CD4-positive, alpha-beta T cell treated with Interleukin-6 for 4 hours (primary cell): ENCODE measurements at places on chromosomes 2 and 18.

DNA sequence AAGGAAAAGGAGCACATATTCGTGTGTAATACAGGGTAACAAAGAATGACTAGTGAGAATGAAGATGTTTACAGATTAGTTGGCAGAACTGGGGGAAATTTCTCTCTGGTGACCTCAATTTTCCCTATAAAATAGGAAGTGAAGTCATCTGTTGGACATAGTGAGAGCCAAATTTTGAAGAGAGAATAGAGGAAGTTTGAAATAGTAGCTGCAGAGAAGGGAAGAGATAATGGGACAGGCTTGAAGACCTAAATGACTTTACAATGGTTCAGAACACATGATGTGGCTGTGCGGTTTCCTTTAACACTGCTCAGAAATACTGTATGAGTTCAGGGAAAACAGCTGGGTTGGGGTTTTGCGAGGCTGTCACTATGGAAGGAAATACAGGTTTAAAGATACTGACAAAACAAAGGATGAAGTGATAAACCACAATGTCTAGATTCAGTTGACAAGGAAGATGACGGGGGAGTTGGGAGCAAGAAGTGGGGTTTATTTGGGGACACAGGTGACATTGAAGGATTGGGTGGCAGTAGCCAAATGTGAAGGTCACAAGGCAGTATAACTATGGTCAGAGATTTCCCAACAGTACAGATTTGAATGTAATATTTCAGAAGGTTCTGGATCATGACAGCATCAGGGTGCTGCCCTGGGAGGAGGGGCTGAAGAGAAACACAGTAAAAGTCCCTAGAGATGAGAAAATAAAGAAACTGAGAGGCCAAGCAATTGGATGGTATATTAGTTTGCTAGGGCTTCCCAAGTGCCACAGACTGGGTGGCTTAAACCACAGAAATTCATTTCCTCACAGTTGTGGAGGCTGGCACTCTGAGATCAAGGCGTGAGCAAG lies 82.6 kb upstream of the TANK start:
- DNase-seq = peak; percentile 62

DNA sequence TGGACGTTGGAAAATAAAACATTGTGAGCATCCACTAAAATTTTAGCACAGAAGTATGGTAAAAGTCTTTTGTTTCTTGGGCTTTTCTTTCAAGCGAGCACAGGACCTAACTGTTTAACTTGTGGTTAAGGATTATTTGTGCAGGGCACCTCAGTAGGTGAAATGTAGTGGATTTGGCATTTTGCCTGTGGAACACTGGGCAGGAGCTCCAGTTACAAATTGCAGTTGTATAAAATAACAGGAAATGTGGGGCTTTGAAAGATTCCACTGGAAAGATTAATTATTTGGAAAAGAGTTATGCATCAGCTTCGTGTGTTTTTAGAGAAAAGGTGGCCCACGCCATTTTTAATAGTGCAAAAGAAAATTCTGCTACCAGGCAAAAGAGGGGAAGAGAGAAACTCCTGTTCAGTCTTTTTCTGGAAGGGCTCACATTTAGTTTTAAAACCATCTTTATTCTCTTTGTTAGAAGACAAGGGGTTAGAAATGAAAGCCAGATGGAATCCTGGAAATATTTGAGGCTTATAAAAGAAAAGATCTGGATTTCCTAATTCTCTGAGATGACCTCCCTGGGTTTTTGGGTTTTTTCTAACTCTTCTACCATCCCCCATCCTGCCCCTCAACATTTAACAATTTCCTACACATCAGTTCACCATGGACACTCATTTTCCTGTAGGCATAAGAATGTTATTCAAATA lies 144.3 kb upstream of the SERTAD2 start:
- no peak for DNase-seq

- no peak for DNase-seq
Measured at GRCh38 chr2:39730276-39730675, 48.8 kb downstream of the THUMPD2 start.

- no peak for DNase-seq
Measured at GRCh38 chr2:232980683-232981082, 32.4 kb downstream of the NGEF start.

DNA sequence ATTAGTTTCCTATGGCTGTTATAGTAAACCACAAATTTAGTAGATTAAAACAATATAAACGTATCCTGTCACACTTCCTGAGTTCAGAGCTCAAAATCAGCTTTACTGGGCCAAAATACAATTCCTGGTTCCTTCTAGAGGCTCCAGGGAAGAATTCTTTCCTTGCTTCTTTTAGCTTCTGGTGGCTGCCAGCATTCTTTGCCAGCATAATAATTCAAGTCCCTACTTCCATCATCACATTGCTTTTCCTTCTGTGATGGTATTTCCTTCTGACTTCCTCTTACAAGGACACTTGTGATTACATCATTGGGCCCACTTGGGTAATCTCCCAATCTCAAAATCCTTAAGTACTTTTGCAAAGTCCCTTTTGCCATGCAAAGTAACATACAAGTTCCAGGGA lies 40.6 kb downstream of the MOB4 start:
- no peak for DNase-seq

DNA sequence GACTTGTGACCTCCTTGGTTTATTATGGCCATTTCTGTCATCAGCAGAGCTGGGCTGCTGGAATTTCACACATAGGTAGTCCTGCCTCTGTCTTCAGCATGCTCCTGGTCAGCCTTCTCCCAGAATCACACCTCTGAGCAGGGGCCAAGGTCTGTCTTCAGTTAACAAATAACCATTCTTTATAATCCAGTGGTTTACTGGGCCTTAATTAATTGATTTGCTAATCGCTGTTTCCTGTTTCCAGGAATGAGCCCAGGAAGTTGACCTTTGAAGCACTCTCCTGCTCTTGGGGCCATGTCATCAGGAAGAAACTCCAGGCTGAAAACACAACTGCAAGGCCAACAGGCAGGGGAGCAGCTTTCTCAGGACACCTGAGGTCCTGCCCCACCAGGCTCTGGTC lies 278.5 kb downstream of the SRBD1 start:
- DNase-seq = no peak

- no peak for DNase-seq
Measured at GRCh38 chr2:37191253-37191652, 2.8 kb upstream of the SULT6B1 start.

GRCh38 chr18:74402806-74403433 lies 54.2 kb downstream of the DIPK1C start:
- DNase-seq = no peak

DNA sequence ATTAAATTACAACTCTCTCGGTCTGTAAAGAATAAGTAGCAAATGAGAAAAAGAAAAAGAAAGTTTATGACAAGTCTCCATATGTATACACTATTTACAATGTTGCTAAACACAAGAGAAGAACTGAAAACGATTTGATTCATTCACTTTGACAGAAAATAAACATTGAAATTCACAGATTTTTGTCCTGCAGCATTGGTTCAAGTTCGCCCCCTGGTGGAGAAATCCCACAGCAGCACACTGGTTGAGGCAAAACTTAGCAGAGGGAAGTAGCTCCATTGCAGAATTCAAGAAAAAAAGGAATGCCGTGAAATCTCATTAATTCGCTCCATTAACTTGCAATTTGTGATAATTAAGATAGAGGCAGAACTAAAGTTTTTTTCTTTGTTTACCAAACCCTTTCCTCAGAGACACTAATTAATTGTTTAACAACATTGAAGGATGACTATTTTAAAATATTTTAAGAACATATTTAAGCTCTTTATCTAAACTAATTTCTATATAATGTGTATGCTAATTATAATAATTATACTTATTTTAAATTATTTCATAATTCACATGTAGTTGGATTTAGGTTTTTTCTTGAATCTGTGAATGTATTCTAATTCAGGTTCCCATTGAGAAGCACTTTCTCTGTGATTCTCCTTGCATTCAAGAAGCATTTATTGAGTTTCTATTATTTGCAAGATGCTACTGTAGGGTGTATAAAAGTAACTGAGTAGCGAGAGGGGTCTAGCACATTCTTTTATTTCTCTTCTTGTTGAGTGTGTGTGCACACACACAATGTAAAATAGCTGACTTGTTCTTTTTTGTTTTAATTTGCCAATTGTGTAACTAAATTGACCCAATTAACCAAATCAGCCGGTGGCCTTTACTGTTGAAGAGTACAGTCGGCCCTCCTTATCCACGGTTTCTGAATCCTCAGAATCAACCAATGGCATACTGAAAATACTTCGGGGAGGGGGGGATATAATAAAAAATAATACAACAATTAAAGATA lies 74.1 kb downstream of the COL4A3 start:
- DNase-seq = peak; percentile 66

- no peak for DNase-seq
Measured at GRCh38 chr2:132403146-132403545, 13.5 kb upstream of the GPR39 start.

DNA sequence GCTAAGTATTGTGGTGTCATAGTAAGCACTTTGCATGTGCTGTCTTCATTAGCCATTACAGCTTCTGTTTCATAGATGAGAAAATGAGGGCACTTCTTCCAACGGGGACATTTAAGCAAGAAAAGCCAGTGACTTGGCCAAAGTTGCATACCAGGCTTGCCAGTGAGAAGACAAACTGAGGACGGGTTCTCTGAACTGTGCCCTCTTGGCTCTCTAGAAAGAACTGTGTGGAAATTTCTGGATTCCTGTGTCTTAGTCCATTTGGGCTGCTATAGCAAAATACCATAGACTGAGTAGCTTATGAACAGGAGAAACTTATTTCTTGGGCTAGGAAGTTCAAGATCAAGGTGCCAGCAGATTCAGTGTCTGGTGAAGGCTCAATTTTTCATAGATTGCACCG lies 13.3 kb downstream of the CTIF start:
- no peak for DNase-seq

DNA sequence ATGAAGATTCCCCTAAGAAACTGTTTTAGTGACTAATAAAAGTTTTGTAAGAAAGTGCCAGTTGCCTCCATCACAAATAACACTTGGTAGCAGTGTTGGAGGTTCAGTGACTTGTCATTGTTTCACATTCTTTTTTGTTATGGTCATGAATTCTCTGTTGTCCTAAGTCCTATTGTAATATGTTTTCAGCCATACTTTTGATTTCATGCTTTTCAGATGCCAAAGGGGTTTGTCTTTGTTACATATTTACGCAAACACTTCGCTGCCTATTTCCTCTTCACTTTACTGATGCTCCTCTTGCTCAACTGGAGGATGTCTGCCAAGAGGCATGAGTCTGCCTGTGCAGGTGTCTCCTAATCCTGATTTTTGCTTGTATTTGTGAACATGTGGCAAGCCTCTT lies 66.6 kb downstream of the PHLPP1 start:
- no peak for DNase-seq

- no peak for DNase-seq
Measured at GRCh38 chr18:55763298-55763697, 175.3 kb upstream of the TCF4 start.

DNA sequence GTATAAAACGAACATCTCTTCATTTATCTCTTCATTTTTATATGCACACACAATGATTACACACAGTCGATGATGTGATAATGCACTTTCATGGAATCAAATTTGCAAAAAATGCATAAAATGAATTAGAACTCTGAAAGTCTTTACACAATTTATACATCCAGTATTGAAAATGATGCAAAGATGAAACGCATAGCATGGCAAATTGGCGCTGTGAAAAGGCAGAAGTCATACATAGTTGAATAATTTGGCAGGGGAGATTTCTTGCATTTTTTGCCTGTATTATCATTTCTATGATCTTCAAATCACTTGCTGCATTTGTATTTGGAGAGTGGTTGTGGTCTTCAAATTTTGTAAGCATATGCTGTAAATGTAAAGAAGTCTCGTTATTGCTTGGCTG lies 150.7 kb upstream of the LGALSL start:
- no peak for DNase-seq

DNA sequence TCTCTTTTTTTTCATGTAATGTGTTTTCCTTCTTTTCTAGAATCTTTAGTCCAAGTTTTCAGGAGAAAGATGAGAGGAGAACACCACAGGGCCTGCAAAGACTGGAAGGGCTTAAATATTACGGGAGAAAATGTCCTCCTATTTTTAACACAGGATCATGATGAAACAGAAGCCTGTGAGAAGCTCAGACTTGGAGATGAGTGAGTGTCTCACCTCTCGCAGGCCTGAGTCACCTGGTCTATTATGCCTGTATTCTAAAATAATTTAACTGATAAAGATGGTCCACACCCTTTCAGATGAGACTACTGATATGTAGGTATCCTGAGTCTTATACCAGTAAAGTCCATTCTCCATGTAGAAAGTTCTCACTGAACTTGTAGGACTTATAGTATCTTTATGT lies 143.2 kb downstream of the EPHA4 start:
- no peak for DNase-seq

DNA sequence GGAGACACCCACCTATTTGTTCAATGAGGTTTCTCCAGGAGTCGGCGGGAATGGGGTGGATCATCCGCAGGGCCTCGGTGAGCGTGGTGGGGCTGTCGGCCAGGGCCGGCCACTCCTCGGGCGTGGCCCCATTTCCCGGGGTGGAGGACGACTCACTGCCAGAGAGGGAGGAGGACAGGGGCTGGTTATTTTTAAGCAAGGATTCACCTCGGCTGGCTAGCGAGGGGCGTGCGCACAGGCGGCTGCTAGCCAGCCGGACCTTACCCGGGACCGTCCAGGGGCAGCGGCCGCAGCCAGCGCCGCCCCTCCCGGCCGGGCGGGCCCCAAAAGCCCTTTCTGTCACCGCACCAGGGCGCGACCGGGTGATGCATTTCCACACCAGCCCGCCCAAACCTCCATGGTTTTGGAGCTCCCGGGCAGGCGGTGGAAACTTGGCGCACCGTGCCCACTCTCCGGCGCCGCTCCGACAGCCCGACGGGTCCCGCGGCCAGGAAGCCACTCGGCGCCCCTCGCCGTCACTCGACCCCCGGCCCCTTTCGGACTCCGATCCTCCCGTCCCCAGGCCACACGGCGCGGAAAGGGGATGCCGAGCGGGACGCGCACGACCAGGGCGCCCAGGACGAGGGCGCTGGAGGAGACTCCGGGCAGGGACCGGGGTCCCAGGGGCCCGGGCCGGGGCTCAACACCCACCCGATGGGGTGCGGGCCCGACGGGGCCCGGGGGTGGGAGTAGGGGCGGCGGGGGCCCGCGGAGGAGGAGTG lies 57.1 kb downstream of the SNORC start:
- no peak for DNase-seq
